ENCODE measurements at places on chromosomes 6 and 20.

GRCh38 chr6:89357390-89357789 lies 4.9 kb upstream of the UBE2J1 start:
- peak; percentile 92 for DNase-seq

GRCh38 chr6:15911753-15912504 lies 217.0 kb upstream of the MYLIP start:
- DNase-seq, result no peak

- no peak for DNase-seq
Measured at GRCh38 chr6:31877125-31877650, 1.6 kb downstream of the SLC44A4 start.

GRCh38 chr6:135434991-135435390 lies 62.5 kb downstream of the AHI1 start:
- no peak for DNase-seq

DNA sequence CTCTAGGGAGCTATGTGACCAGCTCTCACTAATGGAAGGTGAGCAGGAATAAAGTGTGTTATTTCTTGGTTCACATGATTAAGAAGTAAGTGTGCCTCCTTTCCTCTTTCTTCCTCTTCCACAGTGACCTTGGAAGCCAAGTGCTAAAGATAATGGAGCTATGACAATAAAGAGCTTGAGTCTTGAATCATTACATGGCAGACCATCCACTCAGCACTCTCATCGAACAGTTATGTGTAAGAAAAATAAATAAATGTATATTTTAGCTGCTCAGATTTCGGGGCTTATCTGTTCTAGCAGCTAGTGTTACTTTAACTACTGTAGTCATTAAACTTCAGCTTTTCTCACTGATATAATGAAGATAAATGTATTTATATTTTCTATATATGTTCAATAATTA lies 72.9 kb downstream of the HDGFL1 start:
- DNase-seq, result no peak

DNA sequence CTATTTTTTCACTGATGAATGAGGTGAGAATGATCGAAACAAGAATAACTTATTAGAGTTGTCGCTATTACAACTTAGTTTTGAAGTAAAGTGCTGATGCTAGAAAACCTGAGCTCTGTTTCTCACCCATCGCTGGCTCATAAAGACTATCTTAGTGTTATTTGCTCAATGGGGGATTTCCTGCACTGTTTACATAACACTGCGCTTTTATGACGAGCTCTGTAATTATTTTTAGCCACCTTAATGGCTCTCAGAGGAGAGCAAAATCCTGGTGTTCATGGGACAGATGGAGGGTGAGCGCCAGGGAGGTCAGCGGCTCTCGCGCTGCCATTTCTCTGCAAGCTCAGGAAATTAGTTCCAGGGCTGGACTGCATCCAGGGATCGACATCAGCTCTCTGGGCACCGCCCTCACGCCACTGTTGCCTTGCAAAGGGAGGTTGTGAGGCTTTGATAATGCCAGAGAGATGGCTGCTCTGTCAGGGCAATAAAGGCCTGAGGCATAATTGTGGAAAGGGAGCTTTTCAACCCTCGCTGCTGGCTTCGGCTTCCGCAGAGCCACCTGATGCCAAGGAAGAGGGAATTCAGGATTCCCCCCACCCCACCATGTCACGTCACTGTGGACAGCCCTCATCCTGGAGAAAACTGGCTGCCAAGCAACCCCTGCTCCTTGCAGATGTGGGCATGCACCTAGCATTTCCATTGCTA lies 72.0 kb downstream of the DACT2 start:
- no peak for DNase-seq

DNA sequence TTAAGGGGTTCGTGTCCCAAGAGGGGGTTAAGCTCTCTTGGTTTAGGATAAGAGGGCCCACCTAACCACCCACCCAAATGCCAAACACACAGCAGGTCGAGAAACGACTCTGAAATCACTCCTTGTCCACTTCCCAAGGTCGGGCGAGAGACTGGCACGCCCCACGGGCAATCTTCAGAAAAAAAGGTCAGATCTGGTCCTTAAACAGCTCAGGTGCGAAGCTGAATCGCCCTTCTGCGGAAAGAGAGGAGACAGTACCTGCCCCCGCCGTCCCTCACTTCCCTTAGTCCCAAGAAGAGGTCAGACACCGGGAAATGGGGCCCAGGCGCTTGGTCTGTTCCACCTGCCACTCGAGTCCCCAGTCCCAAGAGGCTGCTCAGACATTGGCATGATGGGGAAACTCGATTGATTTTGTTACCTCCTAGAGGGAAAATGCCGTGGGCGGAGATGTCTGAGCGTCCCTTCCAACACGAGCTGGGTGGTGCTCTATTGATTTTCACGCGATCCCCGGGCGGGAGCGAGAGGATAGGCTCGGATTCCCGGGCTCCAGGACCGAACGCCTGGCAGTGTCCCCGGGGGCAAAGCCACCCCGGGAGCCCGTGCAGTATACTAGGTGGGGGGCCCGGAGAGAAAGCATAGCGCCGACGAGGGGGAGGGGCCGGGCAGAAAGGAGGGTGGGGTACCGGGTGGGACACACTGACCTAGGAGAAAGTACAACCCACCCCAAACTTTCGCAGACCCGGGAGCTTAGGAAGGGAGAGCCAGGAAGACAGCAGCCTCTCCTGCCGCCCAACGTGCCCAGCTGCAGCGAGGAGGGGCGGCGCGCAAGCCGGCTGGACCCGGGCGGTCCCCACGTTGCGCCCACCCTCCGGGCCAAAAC lies 1.1 kb upstream of the SAMD5 start:
- no peak for DNase-seq

- no peak for DNase-seq
Measured at GRCh38 chr6:1315560-1316386, 3.9 kb downstream of the FOXQ1 start.

GRCh38 chr6:139685009-139685408 lies 310.6 kb upstream of the CITED2 start:
- no peak for DNase-seq

DNA sequence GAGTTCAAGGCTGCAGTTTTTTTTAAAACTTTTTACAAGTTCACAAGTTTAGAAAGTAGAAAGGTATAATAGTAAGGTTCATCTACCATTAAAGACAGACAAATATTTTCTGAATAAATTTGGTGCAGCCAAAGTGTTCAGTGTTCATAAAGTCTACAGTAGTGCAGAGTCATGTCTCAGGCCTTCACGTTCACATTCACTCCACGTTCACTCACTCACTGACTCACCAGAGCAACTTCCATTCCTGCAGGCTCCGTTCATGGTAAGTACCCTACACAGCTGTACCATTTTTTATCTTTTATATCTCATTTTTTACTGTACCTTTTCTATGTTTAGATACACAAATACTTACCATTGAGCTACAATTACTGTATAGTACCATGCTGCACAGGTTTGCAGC lies 67.6 kb downstream of the B4GALT5 start:
- no peak for DNase-seq

- DNase-seq, result no peak
Measured at GRCh38 chr6:52532457-52532856, 44.4 kb downstream of the TRAM2 start.

DNA sequence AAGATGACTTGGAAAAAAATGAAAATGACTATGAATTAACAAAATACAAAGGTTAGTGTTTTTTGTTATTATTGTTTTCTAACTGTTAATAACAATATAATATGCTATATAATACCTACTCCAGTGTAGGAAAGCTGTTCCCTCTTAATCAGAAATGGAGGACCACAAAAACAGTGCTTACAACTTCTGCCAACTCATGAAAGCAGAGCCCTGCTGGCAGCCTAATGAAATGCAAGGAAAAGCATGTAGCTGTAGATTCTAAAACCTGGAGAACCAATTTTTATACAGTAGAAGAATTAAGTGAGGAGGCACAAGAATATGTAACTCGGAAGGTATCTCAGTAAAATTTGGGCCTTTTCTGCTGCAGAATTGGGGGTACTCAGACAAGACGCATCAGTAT lies 29.4 kb downstream of the PHIP start:
- DNase-seq, result no peak

GRCh38 chr6:81788748-81789147 lies 36.3 kb upstream of the TENT5A start:
- no peak for DNase-seq

DNA sequence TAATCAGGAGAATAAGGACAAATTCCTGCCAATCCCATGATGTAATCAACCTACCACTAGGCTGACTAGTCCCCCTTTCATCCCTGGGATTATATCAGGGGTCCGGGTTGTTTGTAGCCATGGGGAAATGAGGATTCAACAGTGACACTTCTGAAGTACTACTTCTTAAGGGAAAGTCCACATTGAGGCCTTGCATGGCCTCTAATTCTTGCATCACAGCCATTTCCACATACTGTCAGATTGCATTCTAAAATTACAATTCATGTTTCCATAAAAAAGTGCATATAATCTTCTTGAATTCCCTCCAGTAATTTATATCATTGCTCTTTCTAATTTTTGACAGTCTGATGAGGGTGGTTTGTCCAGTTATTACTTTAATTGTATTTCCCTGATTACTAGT lies 184.2 kb downstream of the PHF3 start:
- no peak for DNase-seq

DNA sequence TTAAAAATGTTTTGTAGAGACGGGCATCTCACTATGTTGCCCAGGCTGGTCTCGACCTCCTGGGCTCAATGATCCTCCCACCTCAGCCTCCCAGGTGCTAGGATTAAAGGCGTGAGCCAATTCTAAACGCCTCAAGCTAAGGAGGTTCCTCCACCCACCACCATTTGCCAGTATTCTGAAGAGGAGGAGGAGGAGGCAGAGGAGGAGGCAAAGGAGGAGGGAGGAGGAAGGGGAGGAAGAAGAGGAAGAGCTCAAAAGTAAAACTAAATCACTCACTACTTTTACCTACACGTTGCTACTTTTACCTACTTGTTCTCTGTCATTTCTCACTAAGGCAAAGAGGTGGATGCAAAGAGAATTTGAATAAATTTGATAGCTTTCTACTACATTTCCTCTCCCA lies 63.6 kb upstream of the ARID1B start:
- DNase-seq, result no peak

DNA sequence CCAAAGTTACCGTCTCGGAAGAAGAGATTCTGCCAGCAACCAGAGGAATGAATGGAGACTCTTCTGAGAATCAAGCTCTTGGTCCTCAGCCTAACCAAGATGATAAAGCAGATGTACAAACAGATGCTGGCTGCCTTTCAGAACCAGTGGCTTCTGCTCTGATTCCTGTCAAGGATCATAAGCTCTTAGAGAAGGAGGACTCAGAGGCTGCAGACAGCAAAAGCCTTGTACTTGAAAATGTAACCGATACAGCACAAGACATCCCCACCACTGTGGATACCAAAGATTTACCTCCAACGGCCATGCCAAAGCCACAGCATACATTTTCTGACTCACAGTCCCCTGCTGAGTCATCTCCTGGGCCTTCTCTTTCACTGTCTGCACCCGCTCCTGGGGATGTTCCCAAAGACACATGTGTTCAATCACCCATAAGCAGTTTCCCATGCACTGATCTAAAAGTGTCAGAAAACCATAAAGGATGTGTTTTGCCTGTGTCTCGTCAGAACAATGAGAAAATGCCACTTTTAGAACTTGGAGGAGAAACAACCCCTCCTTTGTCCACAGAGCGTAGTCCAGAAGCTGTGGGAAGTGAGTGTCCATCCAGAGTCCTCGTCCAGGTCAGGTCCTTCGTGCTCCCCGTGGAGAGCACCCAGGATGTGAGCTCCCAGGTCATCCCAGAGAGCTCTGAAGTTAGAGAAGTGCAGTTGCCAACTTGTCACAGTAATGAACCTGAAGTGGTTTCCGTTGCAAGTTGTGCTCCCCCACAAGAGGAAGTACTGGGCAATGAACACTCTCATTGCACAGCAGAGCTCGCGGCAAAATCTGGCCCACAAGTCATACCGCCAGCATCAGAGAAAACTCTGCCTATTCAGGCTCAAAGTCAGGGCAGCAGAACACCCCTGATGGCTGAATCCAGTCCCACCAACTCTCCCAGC lies 109.6 kb downstream of the RTN4IP1 start:
- DNase-seq, result peak; percentile 85

- no peak for DNase-seq
Measured at GRCh38 chr20:40744072-40744817, 55.2 kb upstream of the MAFB start.

- no peak for DNase-seq
Measured at GRCh38 chr6:113540466-113540865, 316.7 kb upstream of the MARCKS start.

DNA sequence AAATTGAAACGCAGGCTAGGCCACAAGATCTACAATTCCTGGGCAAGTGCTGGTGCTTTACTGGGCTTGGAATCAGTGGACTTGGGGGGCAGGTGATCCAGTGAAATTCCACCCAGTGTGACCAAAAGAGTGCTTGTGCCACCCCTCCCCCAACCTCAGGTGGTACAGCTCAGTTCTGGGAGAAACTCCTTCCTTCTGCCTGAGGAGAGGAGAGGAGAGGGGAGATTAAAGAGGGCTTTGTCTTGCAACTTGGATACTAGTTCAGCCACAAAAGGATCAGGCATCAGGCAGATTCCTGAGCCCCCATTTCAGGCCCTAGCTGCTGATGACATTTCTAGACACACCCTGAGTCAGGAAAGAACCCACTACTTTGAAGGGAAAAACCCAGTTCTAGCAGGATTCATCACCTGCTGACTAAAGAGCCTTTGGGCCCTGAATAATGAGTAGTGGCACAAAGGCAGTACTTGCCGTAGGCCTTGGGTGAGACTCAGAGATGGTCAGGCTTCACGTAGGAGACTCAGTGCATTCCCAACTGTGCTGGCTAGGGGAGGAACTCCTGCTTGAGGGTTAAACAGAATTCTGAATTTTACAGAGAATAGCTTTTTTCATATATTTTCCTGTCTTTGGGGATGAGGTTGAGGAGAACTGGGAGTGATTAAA lies 446.7 kb downstream of the BMP2 start:
- DNase-seq, result no peak

DNA sequence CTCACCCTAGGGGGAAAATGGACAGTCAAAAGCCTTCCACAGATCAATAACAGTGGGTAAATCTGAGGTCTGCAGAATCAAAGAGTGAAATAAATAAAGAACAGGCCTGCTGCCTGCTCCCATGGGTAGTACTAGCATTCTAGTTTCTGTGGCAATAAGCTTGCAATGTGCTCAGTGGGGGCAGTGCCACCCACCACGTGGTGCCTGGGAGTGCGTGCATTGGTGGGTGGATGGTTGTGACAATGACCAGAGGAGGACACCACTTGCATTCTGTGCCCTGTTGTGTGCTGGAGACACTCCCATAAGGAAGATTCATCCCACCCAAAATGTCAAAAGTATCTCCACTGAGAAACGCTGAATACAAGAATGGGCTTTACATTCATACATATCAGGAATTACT lies 95.5 kb upstream of the NEDD9 start:
- no peak for DNase-seq

DNA sequence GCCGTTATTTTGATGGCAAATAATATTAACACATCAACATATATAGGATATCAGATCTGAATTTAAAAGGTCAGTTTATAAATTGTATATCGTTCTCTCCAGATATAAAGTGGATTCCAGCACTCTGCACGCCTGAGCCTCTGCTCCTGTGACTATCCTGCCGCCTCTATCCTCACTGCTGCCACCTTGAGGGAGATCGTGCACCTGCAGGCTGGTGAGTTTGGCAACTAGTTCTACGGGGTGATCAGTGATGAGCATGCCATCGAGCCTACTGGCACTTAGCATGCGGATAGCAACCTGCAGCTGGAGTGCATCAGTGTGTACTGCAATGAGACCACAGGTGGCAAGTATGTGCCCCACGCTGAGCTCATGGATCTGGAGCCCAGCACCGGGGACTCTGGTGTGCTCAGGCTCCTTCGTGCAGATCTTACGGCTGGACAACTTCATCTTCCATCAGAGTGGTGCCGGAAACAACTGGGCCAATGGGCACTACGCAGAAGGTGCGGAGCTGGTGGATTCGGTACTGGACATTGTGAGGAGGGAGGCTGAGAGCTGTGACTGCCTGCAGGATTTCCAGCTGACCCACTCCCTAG lies 84.9 kb downstream of the FBXO5 start:
- peak; percentile 3 for DNase-seq

Measured in GM12864 (cell line).